HTR-8/SVneo (cell line): ENCODE measurements at places on chromosomes 2 and 18.

GRCh38 chr2:195468771-195469170, 188.3 kb upstream of the SLC39A10 start:
- no peak for DNase-seq

DNA sequence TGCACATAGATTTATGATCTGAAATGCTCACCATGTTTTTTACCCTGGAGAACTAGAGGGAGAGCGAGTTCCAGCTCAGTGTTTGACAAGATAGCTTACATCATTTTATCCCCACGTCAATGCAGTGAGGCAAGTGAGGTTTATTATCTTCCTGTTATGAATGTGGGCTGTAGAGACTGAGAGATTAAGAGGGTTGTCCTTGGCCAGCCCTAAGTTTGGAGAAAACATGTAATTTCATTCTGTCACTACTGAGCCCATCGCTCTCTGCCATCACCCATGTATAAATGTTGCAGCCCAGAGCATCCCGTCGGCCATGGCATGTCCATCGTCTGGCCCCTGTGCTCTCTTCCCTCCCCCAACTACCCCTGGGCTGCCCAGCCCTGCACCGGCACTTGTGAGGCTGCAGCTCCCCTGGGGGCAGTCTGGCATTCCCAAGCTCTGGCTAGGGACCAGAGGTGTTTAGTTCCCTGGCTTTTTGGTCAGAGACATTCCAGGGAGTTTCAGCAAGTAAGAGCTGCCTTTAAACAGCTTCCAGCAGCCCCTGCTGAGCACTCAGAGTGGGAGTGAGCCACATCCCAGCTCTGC, 136.7 kb downstream of the ANTXR1 start:
- DNase-seq, result peak; percentile 47

- no peak for DNase-seq
These were observed 48.0 kb upstream of the GPR17 start for GRCh38 chr2:127597984-127598380.

DNA sequence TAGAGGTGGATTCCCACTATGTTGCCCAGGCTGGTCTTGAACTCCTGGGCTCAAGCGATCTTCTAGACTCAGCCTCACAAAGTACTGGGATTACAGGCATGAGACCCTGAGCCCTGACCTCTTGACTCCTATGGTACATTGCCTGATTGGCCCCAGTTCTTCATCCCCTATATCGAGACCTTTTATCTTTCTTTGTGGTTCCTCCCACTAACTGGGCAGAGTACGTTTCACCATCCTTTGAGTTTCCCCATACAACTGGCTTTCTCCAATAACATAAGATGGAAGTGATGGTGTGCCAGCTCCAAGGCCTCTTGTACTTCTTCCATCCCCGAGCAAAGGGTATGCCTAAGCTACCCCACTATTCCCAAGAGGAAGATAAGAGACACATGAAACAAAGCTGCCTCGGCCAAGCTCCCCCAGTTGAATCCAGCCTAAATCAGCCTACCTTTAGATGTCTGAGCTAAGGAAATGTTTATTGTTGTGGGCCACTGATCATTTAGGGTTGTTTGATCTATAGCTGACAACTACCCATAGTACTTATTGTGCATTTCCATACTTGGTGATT, 8.3 kb upstream of the TMEM247 start:
- no peak for DNase-seq
